C1 segment of cervical spinal cord (tissue), 14 donors: ENCODE measurements at places on chromosomes 4 and X.

DNA sequence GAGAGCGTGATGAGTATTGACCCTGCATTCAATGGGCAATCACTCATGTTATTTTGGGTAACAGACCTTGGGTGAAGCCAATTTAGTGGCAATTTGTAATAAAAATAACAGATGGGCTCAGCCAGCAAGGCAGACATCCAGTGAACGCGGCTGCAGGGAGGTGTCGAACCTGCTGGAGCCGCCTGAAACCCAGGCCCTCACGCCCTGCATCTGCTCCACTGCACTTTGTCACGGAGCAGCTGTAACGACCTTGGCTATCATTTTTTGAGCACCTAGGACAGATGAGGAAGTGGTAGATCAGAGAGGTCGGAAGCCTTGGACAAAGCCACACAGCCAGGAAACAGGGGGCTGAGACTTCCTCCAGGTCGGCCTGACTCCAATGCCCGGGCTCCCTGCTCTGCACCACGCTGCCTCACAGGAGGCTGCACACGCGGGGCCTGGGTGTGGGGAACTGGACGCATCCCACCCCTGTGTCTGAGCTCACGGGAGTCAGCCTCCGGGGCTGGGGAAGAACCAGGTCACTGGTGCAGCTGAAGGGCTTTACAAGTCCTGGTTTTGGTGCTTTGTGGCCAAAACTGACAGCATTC is 19.4 kb downstream of the HMX1 start:
- DNase-seq = no peak

GRCh38 chr4:136283977-136284376 is 1248.3 kb downstream of the PCDH18 start:
- DNase-seq = no peak

GRCh38 chrX:1618689-1619088 is 3.8 kb downstream of the ASMT start:
- no peak for DNase-seq

DNA sequence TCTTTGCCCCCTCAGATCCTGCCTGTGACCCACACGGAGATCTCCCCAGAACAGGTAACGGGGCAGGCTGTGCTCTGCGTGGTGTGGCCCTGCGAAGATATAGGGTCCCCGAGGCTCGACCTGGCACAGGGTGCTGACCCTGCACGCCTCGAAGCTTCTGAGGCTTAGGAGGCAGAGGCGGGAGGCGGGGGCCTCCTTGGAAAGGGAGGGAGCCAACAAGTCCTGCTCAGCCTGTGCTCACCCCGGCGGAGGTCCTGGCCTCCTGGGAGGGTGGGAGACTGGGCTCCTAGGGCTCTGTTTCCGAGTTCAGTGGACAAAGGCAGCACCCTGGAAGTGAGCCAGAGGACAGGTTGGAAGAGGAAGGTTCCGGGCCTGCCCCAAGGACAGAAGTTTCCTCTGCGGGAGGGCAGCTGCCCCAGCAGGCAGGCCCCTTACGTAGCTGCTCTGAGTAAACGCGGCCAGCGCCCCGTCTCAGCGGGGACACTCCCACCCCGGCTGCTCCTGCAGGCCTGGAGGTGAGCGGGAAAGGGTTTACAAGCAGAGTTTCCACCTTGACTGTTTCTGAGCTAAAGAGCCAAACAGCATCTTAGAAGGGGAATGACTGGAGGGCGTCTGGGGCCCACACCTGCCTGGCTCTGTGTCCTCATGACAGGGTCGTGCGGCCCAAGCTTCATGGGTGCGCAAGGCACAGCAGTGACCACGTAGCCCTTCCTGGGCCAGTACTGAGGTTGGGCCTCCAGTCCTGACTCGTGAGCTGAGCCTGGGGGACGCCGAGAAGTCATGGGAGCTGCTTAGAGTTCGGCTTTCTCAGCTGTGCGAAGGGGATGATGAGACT is 16.1 kb downstream of the TMEM175 start:
- no peak for DNase-seq

- no peak for DNase-seq
Measured at GRCh38 chrX:108511721-108512120, 72.1 kb downstream of the COL4A5 start.

- no peak for DNase-seq
Measured at GRCh38 chr4:37446016-37446415, 201.5 kb downstream of the NWD2 start.

DNA sequence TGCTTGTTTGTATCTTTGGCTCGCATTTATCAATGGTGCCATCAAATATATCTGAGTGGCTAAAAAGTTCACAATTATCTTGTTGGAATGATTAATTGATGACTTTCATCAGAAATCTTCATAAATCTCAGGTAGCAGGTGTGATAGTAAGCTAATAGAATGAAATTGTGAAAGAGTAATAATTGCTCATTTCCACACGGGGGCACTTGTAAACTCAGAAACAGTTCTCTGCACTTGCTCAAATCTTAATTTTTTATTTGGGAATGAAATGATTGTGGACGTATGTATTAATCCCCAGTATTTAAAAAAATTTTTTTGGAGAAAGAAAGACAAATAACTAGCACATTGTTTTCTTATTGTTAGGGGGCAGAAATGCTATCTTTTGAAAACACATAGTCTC is 132.8 kb downstream of the DTHD1 start:
- no peak for DNase-seq

GRCh38 chr4:113831457-113831856 is 69.9 kb upstream of the CAMK2D start:
- no peak for DNase-seq

DNA sequence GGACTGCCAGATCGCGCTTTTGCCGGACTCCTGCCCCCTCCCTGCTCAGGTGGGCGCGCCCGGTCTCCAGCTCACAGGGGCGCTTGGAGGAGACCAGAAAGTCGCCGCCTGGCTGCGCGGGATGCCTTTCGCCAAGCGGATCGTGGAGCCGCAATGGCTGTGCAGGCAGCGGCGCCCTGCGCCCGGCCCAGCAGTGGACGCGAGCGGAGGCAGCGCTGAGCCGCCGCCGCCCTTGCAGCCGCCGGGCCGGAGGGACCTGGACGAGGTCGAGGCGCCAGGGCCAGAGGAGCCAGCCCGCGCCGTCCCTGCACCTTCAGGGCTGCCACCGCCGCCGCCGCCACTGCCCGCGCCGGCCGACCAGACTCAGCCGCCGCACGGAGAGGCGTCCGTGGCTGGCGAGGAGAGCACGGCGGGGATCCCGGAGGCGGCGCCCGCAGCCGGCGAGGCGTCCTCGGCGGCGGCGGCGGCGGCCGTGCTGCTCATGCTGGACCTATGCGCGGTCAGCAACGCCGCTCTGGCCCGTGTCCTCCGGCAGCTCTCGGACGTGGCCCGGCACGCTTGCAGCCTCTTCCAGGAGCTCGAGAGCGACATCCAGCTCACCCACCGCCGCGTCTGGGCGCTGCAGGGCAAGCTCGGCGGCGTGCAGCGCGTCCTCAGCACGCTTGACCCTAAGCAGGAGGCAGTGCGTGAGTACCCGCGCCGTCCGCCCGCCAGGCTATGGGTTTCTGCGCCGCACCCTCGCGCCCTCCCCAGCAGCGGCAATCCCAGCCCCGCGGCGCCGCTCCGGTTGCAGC is 834 bp downstream of the NHS start:
- no peak for DNase-seq

- DNase-seq = no peak
Measured at GRCh38 chrX:65750674-65751469, 83.4 kb downstream of the MSN start.

DNA sequence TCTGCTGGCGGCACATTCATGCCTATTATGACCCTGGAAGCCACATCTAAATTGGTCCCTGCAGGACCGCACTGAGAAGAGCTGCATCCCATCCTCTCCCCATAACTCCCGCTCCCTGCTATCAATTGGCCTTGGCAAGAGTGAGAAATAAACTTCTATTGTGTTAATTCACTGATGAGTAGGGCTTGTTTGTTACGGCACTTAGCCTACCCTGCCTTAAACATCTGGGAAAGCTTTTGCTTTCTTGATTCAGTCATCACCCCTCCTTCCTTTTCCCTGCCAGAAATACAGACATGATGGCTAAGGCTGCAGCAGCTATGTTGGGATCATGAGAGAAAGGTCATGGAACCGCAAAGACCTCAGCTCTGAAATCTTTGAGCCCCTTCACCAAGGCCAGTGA is 36.5 kb downstream of the SUPT20HL2 start:
- DNase-seq = no peak

DNA sequence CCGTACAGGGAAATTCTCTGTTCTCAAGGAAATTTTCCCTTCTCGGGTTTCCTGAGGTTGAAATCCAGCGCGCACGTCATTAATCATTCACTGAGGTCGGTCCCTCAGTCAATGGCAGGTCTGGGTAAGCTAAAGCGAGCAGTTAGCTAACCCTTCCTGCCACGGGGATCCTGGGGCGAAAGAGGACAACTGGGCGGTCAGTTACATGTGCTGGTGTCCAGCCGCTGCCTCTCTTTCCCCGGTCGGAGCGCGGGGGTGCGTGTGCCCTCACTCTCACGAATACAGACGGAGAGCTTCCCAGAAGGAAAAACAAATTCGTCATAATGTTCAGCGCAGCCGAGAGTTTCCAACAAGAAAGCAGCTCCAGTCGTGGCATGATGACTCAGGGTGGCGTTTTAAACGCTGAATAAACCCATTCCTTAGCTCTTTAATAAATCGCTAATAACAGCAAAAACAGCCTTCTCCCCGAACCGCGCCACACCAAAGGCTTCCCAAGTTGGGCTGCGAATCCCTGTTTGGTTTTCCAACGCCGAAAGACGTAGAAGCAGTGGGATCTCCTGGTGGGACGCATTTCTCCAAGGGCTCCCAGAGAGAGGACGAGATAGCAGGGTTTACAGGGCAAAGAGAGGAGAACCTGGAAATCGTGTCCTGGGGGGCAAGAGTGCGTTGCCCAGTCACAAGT is 752 bp upstream of the FGF5 start:
- DNase-seq = no peak

GRCh38 chr4:82866706-82867385 is 24.1 kb downstream of the SEC31A start:
- no peak for DNase-seq

- DNase-seq = no peak
Measured at GRCh38 chr4:154625971-154626370, 13.5 kb upstream of the FGG start.

DNA sequence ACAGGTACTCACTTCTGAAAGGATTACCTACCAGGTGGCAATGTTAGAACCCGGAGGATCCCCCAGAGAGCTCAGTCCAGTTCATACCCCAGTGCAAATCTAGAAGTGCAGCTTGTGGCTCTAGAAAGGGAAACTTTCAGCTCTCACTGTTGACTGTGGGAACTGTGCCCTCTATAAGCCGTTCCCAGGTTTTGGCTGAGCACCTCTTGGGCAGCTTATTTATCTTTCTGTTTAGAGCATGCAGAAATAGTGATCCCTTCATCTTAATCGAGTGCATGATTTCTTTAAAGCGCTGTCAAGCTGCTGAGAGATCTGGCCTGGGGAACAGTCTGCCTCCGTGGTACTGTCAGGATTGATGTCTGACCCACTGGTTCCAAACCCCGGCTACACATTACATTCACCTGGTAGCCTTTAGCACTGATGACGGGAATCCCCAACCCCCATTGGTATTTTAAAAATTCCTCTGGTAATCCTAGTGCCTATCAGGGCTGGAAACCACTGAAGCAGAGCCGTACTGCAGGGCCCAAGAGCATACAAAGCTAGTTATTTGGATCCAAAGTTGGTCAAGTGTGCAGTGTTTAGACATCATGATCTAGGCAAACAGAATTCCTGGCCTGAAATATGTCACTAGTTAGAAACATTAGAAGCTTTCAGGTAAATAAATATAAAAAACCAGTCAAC is 103.2 kb downstream of the KLHL8 start:
- DNase-seq = no peak

DNA sequence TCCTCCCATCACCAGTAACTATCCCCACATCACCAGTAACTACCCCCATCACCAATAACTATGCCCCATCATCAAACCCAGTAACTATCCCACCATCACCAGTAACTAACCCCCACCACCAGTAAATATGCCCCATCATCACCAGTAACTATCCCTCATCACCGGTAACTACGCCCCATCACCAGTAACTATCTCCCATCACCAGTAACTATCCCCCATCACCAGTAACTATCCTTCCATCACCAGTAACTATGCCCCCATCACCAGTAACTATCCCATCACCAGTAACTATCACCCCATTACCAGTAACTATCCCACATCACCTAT is 2.9 kb downstream of the ASMTL start:
- DNase-seq = no peak

DNA sequence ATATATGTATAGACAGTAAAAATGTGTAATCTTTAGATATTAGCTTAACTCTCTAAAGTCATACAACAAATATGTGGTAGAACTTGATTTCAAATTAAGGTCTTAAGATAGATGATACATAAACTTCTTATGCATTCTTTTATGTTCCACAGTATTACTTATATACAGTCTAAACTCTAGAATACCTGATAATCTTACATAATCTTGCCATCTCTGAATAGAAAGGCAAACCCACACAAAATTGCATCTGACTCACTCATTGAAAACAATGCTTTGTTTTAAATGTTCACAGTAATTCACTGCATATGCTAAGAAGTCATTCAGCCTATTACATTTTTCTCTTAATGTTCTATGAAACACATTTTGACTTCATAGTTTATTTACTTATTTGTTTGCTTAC is 10.1 kb downstream of the SULT1B1 start:
- no peak for DNase-seq

GRCh38 chrX:45711231-45711630 is 510.6 kb upstream of the DIPK2B start:
- DNase-seq = no peak

DNA sequence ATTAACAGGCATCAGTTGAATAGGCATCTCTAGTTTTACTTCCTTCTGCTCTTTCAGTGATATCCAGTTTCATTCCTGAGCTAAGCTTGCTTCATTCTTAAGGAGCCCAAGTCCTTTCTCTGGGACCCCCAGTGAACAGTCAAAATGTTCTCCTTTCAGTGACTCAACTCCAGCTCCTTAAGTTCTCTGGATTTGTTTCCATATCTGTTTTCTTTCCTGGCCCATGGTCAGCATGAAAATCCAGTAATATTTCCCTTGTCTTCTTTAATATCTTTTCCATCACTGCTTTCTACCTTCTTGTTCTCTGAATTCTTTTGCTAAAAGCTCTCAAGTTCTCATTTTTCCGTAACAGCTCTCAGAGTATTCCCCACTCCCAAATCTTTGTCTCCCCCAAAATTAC is 25.5 kb downstream of the ADGRL3 start:
- no peak for DNase-seq

- DNase-seq = no peak
Measured at GRCh38 chr4:155444721-155445120, 68.0 kb upstream of the MAP9 start.

- DNase-seq = no peak
Measured at GRCh38 chrX:147891896-147892295, 19.8 kb upstream of the FMR1 start.

DNA sequence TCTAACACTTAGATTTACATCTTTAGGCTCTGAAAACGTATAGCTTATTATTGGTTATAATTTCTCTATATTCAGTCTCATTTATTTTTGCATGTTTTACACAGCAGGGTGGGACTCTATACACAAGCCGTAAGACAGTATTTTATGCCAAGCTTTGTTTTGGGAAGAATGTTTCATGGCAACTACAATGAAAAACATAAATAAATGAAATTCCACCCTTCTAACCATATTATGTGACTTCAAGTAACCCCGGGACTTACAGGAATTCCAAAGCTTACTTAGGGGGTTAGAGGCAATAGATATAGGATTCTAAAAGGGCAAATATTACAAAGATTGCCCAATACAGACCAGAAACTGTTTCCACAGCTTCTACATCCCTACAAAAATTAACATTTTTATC is 370.9 kb downstream of the PRR32 start:
- DNase-seq = no peak

- no peak for DNase-seq
Measured at GRCh38 chrX:134026565-134027311, 41.3 kb upstream of the GPC3 start.

GRCh38 chrX:107629540-107629909 is 1.2 kb downstream of the PRPS1 start:
- no peak for DNase-seq
